H1 (cell line): ENCODE measurements at places on chromosomes 6 and 20.
A peak's percentile ranks its signal among the peaks of the same experiment; 100 is the strongest.

- no peak for DNase-seq
These were observed 20.2 kb downstream of the RNF8 start for GRCh38 chr6:37373822-37374471.

DNA sequence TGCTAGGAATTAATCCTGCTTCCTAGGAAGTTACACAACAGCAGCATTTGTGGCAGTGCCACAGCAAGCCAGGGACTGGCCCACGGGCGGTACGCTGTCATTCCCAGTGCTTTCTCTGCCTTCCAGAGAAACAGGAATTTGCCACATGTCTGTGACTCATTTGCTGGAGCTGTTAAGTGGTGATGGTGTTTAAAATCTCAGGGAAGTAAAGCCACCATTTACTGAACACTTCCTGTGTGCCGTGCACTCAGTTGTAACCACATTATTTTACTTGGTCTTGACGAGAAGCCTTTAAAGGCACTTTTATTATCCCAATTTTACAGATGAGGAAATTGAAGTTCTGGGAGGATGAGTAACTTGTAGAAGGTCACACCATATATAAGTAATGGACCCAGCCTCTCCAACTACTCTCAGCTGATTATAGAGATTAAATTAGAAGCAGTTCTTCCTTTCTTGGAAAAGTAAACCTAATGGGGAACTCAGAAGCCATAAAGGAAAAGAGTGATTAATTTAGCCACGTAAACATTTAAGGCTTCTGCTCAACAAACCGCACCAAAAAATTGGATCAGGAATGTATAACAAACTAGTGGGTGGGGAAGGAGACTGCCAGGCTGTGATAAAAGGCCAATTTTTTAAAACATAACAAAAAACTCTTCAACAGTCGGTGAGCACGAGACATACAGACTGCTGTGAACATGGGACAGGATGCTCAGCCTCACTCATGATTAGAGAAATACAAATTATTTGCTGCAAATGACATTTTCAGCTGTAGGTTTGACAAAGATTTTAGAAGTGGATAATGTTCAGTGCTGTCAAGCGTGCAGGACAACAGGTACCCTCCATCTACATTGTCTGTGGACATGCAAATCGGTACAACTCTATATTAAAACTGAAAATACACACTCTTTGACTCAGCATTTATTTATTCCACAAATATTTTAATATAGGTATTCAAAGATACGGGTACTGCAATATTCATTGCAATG is 311.2 kb downstream of the NRN1 start:
- no peak for DNase-seq

GRCh38 chr20:9166153-9166780 is 97.4 kb downstream of the PLCB4 start:
- no peak for DNase-seq

DNA sequence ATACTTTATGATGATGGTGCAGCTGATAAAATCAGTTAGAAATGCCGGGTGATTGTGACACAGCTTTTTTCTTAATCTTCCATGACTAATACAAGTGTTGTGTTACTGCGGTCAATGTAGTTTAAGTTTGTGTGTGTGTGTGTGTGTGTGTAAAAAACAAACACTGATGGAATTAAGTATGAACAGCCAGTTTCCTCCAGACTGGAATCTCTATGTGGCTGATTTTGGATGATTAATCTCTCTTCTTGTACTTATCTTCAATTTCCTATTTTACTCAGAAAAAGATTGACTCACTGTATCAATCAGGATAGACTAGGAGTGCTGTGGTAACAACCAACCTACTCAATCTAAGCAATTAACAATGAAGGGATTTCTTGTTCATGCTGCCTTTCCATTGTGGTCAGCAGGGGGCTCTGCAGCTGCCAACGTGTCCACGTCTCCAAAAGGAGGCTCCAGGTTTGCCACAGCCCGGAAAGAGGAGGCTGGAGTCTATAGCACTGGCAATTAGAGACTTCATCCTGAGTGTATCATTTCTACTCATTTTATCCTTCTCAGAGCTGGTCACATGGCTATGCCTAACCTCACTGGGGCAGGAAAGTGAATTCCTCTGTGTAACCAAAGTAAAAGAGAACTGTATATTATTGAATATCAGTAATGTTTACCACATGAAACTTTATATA is 107.7 kb downstream of the CD109 start:
- peak; percentile 60 for DNase-seq

GRCh38 chr6:71031912-71032311 is 75.1 kb upstream of the B3GAT2 start:
- DNase-seq, result no peak

DNA sequence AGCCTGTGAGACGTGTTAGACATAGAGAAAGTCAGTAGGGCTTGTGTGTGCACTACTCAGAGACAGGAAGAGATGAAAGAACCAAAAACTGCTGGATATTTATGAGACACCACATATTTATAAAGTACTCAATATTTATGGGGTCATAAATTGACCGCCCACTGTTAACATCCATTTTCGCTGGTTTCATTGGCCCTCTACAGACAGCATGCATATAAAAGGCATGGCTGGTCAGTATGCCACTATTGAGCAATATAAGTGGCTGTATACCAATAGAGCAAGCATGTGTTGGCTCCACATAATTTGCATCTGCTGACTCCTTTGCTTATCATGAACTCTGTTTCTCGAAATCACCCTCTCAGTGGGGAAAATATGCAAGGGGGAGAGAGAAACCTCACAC is 110.3 kb upstream of the BTN3A2 start:
- no peak for DNase-seq

- DNase-seq, result no peak
These were observed 30.6 kb upstream of the LMBRD1 start for GRCh38 chr6:69827276-69827893.

DNA sequence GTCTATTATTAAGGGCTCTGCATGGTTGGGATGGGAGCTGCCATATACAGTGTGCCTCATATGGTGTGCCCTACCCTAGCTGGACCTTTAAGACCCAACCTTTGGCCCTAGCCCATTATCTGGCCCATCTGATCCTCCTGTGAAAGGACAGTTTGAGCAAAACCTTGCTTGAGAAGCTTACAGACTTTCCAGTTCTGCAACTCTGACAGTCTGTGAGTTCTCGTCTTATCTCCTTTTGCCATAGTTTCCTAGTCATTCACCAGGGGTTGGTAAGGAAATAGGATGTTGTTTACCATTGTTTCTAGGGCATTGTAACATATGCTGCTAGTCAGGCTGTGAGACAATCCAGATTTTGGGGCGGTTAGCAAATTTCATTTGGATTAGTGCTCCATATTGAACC is 17.2 kb downstream of the CTNNBL1 start:
- DNase-seq, result no peak

DNA sequence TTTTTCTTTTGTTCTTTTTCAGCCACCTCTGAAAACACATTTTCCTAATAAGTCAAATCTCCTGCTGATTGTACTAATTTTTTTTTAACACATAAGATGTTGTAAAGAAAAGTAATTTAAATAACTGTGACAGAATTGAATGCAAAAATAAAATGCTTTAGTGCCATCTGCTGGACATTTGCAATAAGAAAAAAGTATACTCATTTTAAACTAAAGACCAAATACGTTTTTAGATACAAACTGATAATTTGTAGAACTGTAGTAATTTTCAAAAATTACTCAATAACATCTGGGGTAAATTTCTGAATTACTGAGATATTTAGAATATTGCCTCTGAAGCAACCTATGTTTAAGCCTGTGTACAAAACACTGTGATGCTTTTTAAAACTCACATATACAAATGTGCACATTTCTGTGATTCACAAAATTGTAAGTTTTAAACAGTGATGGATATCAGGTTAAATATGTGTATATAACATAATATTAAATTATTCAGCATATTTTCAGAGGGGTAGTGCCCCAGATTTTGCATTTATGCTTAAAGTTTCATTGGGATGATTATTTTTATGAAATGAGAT is 198.7 kb downstream of the RIMS1 start:
- DNase-seq, result no peak

DNA sequence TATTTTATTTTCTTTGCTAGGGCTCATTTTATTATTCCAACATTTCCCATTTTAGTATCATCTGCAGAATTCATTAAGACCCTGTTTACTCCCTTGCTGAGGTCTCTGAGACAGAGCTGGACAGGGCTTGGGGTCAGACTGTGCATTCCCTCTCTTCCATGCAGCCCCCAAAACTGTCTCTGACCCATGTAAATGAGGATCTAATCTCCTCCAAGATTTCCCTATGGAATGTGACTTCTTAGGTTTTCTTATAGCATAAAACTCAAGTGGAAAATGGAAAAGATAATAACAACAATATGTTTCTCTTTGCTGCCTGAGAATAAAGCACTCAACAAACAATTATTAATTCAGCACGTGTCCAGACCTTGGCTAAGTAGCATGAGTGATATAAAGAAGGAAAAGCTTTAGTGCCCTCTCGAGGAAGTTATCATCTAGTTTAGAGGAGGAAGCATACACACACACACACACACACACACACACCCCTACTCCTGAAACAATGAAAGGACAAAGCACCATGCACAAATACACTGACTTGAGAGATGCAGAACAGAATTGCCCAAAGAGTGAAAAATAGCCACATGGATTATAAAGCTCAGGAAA is 815.5 kb downstream of the BCKDHB start:
- DNase-seq, result no peak

DNA sequence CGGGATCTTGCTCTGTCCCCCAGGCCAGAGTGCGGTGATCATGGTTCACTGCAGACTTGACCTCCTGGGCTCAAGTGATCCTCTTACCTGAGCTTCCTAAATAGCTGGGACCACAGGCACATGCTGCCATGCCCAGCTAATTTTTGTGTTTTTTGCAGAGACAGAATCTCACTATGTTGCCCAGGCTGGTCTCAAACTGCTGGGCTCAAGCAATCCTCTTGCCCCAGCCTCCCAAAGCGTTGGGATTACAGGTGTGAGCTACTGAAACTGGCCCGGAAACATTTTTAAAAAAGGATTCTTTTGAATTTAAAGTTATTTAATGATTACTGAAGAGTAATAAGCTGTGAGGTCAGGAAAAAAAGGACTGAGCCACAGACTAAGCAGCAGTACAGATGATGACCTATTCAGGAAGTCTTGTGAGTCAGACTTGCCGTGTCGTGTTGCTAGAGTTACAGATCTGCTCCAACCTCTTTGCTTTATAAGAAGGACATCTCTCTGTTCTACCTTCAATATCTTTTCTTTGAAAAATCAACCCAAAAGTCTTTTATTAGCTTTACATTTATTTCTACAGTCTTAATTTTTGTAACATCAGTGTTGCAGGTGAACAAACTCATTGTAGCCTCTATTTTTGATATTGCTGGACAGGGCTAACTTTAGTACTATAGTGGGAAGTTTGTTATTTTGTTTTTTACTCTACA is 108.7 kb downstream of the NCOA3 start:
- no peak for DNase-seq

- no peak for DNase-seq
These were observed 48.2 kb downstream of the APCDD1L start for GRCh38 chr20:58466729-58467571.

DNA sequence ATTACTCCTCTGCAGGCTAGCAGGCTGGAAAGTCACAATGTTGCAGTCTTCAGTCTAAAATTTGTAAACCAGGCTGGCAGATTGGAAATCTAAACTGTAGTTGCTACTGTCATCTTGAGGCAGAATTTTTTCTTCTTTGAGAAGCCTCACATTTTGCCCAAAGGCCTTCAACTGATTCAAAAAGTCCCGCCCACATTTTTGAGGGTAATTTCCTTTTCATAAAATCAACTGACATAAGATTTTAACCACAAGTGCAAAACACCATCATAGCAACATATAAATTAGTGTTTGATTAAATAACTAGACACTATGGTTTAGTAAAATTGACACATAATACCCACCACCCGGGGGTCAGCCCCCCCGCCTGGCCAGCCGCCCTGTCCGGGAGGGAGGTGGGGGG is 28.4 kb downstream of the HLA-C start:
- DNase-seq, result no peak
